ENCODE measurements at places on chromosomes 11 and 22.

GRCh38 chr11:81913793-81914192 lies 819.9 kb downstream of the FAM181B start:
- no peak for DNase-seq

GRCh38 chr11:17760102-17761029 lies 25.8 kb downstream of the KCNC1 start:
- peak; percentile 51 for DNase-seq

DNA sequence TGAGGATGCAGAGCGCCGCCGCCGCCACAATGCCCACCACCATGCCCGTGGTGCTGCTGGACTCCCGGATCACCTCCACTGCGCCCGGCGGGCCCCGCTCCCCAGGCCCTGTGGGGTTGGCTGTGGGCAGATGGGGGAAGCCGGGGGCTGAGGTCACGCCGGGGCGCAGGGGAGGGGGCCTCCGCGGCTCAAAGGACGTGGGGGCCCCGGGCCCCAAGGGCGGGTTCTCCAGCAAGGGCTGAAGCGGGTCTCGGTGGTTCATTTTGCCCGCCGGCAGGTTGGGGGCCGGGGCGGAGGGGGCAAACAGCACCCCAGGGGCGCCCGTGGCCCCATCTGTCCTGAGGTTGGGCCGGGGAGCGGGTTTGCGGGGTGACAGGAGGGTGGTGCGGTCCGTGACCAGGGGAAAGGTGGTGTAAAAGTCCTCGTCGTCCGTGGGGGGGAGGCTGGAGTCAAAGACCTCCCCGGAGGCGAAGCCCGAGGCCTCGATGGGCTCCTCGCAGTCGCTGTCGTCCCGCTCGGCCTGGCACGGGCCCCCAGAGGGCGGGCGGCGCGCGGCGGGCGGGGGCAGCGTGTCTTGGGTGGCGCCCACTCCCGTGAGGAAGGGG lies 16.5 kb downstream of the SLC22A12 start:
- no peak for DNase-seq

- DNase-seq = no peak
Observed at GRCh38 chr11:74019860-74020259, 11.0 kb upstream of the UCP3 start.

GRCh38 chr11:65429724-65430405 lies 7.3 kb downstream of the NEAT1 start:
- peak; percentile 68 for DNase-seq

All from activated naive CD4-positive, alpha-beta T cell treated with anti-CD3 and anti-CD28 coated beads, Interleukin-2, amount 10 ng/mL, durations not matched to agents 7 days and 5 days (primary cell).